ENCODE measurements at places on chromosomes 5 and 9.

DNA sequence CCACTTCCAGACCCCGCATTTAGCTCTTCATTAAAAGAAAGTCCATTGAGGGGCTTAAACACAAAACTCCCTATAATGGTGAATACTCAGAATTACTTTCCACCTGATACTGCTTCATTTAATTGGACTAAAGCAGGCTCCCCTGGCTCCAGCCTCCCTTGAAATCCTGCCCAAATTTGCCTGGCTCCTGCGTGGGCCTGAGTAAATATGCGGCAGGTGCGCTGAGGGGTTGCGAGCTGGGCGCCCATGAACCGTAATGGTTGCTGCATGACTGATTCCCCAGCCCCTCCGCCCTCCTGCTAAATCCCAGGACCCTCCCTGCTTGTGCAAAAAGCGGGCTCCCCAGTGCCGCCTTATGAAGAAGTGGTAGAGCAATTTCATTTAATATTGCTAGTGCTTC lies 639.7 kb downstream of the BNC2 start:
- DNase-seq = no peak

- DNase-seq = peak; percentile 8
Observed at GRCh38 chr9:68780720-68781119, 75.7 kb downstream of the PIP5K1B start.

- DNase-seq = no peak
Observed at GRCh38 chr9:136341042-136341655, 13.8 kb downstream of the GPSM1 start.

- DNase-seq = no peak
Observed at GRCh38 chr9:16039218-16039987, 486.6 kb downstream of the CCDC171 start.

DNA sequence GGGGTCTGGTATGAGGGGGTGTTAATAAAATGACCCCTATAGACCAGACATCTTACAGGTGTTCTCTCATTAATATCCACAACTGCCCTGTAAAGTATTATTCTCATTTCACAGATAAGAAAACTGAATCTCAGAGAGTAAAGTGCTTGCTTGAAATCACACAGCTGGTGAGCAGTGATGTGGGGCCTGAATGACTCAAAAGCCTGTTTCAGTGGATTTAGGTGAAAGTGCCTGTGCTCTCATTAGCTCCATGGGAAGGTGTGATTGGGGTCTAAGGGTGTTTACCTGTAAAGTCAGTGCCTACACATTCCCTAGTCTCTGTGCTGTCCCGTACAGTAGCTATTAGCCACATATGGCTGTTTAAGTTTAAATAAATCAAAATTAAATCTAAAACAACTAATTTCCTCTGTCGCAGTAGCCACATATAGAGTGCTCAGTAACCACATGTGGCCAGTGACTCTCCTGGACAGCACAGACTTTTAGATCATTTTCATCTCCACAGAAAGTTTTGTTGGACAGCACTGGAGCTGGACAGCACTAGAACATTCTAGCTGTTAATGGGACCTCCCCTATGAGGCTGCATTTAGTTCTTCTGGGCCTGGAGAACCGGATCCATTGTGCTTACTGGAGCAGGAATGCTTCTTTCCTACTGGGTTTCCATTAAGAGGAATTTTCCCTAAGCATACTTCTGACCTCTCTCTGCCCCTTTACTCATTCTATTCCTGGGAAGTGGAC lies 52.5 kb upstream of the SEMA6A start:
- no peak for DNase-seq

DNA sequence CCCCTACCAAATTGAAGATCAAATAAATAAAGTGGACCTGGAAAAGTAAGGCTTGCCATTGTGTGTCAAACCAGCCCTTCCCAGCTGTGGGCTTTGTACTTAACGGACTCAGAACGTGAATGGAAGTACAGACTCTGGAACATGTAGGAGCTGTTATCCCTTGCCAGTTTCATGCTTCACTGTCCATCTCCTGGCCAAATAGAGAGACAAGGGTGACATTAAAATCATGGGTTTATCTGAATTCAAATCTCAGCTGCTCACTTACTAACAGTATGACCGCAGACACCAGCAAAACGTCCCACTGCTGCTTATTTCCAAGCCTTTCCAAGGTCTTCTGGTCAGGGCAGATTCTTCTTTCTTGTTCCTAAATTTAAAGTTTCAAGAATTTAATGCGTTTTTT lies 52.2 kb downstream of the EXOSC2 start:
- no peak for DNase-seq

DNA sequence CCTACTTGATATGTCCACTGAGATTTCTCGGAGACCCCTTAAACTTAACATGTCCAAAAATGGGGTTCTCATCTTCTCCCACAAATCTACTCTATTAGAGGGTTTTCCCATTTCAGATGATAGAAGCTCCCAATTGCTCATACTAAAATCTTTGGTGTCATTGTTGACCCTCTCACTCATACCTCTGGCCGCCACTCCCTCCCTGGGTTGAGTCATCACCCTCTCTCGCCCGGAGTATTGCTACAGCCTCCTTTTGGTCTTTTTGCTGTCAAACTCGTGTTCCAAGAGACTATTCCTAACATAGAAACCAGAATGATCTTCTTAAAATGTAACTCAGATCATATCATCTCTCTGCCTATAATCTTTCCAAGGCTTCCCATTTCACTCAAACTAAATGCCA lies 91.0 kb upstream of the GNAQ start:
- DNase-seq = no peak

- DNase-seq = no peak
Observed at GRCh38 chr9:131823701-131824146, 83.8 kb upstream of the RAPGEF1 start.

GRCh38 chr9:135840107-135840506 lies 67.2 kb downstream of the CAMSAP1 start:
- no peak for DNase-seq

DNA sequence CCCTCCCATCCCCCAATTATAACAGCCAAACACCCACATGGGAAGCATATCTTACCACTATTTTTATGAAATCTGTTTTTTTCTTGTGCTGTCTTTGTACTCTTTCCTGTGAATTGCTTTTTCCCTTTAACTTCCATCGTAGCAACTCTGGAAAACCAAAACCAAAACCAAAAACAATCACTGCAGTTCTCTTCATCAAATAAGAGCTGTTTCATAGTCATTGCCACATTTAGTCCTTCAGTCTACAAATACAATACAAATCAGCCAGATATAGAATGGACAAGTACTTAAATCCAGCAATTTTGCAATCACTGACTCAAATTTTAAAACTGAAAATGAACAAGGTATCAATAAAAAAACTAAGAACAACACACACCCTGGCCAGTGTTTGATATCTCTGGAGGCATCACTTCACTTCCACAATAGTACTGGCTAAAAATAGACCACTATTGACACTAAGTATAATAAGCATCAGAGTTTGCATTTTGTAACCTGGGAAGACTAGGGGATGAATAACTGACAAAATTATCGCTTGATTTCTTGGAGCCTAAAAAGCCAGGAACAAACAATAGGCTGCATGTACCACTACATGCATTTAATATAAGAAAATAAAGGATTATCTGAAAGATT lies 5.4 kb downstream of the PUM3 start:
- no peak for DNase-seq

DNA sequence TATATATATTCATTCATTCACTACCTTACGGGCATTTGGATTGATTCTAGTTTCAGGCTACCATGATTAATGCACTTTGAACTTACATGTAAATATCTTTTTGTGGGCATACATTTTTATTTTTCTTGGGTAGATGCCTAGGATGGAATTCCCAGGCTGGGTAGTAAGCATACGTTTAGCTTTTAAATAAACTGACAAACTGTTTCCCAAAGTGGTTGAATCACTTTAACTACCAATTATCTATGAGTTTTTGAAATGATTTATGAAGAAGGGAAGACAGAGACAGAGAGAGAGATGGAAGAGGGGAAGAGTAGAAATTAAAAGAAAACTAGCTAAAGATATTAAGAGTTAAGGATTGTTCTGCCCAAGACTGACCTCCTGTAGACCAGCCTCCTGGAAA lies 612.6 kb downstream of the PSAT1 start:
- no peak for DNase-seq

DNA sequence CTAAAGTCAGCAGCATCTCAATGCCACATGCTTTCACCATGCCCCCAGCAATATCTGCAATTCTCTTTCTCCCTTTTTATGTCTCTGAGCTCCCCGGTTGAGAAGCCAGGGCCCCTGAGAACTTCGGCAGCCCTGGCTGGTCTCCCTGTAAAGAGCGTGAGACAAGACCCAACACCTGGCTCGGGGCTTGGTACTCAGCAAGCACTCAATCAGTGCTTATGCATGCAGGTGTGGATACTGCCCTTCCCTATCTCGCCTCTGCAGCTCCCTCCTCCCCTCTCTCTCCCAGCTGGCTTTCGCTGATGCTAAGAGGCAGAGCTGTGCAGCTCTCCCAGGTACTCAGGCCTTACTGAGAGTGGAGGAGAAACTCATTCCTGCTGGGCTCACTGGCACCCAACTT lies 41.7 kb upstream of the AKNA start:
- no peak for DNase-seq

GRCh38 chr9:88781628-88782391 lies 209.5 kb upstream of the S1PR3 start:
- DNase-seq = no peak

DNA sequence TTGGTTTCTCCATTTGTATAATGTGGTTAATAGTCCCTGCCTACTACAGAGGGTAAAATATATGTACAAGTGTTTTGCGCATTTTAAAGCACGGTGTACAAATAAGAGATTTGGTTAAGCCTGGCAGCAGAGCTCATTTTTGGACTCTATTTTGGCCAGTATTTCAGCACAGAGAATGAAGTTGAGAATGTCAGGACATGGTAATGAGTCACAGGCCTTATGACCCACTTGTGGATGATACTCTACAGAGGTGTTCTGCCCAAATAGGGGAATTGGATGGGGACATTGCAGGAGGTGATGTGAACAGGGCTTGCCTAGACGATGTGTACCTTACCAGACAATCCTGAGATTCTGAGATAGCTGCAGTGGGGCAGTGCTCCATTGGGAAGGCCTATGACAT lies 50.6 kb downstream of the MELK start:
- no peak for DNase-seq

- DNase-seq = no peak
Observed at GRCh38 chr9:130311408-130312140, 46.0 kb downstream of the HMCN2 start.

- no peak for DNase-seq
Observed at GRCh38 chr9:131942146-131942720, 137.4 kb downstream of the MED27 start.

DNA sequence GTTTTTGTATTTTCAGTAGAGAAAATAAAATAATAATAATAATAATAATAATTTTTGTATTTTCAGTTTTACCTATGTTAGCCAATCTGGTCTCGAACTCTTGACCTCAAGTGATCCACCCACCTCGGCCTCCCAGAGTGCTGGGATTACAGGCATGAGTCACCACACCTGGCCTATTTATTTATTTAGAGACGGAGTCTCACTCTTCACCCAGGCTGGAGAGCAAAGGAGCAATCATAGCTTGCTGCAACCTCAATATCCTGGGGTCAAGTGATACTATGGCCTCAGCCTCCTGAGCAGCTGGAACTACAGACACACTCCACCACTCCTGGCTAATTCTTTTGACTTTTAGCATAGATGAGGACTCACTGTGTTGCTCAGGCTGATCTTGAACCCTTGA lies 167.5 kb downstream of the TLE1 start:
- no peak for DNase-seq

DNA sequence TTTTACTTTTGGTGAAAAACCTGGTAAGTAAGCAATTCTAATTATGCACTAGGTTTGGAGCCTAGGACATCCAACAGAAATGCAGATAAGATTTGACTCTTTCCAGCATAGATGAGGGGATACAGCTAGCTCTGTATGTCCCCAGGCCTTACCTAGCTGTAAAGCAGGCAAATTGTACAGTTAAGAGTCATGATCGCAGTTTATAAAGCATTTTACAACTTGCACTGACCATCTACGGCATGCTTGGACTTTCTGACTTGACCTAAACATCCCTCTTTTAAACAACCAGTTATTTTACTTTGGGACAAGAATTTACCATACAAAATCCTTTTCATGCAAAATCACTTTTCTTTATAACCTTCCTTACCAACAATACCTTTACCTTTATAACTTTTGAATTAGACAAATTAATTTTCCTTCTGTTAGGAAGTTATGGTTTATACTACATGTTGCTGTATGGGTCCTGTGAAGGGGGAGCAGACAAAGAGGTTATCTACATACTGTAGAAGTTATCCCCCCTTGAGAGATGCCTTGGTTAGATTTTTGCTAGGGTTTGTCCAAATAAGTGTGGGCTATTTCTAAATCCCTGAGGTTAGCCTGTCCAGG lies 36.8 kb downstream of the FGD3 start:
- DNase-seq = no peak

DNA sequence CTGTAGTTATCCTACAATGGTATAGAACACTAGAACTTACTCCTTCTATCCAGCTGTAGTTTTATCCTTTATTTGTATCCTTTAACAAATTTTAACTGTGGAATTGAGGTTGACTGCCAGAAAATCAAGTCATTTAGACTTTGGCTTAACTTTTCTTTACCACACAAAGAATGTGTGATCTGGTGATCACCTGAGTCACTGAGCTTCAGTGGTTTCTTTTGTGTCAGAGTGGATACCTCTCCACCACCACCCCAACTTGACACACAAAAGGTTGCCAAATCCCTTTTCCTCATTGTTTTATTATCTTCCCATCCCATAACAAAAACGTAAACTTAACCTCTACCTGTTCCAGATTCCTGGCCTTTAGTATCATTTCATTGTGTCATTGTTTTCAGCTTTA lies 5.5 kb downstream of the OTULIN start:
- DNase-seq = no peak

DNA sequence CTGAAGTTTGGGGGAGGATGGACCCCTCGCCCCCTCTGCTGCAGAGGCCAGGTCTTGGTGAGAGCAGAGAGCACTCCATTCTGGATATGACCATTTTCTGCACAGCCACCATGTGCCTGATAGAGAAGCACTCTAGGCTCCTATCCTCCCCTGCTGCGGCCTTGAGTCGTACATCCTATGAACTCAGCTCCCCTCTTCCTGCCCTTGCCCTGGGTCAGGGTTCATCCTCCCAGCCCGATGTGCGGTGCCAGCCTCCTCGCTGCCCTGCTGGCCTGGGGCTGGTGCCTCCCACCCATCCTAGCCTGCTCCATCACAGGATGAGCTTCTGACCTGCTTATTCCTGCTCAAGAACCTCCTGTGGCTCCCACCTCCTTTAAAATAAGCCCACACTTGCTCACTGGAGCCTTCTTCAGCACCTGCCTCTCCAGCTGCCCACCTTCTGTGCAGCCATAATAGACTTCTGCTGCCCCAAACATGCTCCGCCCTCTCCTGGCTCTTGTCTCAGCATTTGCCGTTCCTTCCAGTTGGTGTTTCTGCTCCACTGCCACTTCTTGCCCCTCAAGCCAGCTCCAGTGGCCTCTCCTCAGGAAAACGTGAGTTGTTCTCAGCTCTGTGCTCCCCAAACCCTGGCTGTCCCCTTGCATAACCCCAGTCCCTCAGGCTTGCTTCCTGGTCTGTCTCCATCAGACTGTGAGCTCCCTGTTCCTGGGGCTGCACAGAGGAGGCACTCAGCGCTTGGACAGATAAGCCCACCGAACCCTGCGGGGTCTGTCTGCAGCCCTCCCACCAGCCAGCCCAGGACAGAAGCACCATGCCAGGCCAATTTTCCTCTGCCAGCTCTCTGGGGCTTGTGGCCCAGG lies 22.3 kb upstream of the TTLL11 start:
- no peak for DNase-seq

- DNase-seq = no peak
Observed at GRCh38 chr5:179301376-179301775, 43.9 kb downstream of the ADAMTS2 start.

- no peak for DNase-seq
Observed at GRCh38 chr5:39024005-39024404, 50.2 kb downstream of the RICTOR start.

- DNase-seq = no peak
Observed at GRCh38 chr5:150660108-150660831, 781 bp upstream of the MYOZ3 start.

GRCh38 chr5:142491270-142491669 lies 166.4 kb upstream of the SPRY4 start:
- DNase-seq = no peak
